ENCODE measurements at places on chromosomes 1 and 21. TPM values are rescaled to one million over a fixed set of nuclear protein-coding genes. Genes with fewer than 3 reads are reported as not detected.

GRCh38 chr21:45975020-45975666 is 6.4 kb upstream of the COL6A1 start:
- DNase-seq: peak; percentile 95

GRCh38 chr1:46065405-46065804 is 67.0 kb downstream of the PIK3R3 start:
- DNase-seq: no peak

DNA sequence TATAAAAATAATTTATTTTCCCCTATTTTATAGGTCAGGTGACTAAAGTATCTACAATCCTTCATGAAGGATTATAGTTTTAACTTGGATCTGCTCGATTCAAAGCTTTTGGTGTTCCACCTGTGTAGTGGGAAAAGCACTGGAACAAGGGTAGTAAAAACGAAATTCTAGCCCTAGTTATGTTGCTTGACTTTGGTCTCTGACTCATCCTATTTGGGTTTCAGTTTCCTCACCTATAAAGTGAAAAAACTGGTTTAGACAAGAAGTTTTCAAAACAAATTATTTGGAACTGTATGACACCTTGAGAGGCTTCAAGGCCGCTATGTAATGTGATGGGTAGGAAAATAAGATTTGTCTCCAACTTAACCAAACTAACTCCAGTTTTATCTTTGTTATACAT is 505.2 kb upstream of the ZRANB2 start:
- no peak for DNase-seq

DNA sequence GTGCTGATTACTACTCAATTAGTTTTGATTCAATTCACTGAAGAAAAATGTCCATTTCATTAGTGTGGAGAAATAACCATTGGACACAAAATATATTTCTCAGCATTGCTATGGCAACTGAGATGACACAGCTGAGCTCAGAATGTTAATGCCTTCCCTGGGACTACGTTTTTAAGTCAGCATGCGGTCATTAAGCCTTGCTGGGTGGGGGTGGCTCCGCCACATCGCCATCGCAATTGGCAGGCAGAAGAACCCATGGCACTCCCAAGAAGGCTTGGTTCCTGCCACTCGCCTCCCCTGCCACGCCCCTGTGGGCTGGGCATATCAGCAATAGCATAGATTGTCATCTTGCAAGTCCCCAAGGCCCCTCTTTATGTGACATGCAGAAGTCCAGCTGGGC is 256.7 kb upstream of the CAMK1G start:
- DNase-seq: no peak

GRCh38 chr1:158527190-158527815 is 26.9 kb downstream of the OR6Y1 start:
- DNase-seq: no peak

The CFHR2 gene
- total RNA-seq: not detected

Data from sigmoid colon (tissue), 7 donors.